NB4 (cell line): ENCODE measurements at places on chromosomes 2 and 18.

DNA sequence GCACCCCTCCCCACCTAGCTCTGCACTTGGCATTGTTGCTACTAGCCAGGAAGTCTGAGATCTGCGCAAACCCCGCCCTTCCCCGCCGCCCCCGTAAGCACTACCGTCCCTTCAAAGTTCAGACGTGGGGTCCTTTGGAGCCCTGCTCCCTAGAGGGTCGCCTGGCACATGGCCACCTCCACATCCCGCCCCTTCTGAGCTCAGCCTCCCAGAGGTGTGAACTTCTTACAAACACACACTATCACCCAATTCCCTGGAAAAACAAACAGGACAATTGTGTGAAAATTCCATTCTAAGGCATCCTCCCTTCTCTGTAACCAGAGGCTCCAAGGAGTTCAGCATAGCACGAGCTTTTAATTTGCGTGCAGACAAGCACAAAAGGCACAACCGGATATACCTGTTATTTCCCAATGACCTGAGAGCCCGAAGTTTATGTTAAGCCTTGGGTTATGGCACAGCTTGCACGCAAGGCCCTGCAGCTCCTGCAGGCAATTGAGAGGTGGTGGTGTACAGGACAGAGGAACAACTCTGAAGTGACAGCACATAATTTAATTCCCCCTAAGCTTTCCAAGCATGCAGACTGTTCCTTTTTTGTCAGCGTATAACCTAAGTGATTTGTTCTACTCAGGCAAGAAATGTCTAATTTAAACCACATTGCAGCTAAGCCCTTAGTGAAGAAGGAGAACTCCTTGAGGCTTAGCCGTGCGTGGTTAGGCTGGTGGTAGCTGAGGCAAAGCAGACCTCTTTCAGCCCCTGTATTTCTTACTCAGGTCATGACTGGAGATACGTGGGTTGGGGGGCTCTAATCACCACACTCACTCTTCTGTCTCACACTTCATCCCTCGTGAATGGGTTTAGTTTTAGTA is 20.3 kb upstream of the CYP1B1 start:
- DNase-seq: peak; percentile 98

- no peak for DNase-seq
Measured at GRCh38 chr2:74387346-74387745, 7.2 kb upstream of the DCTN1 start.

DNA sequence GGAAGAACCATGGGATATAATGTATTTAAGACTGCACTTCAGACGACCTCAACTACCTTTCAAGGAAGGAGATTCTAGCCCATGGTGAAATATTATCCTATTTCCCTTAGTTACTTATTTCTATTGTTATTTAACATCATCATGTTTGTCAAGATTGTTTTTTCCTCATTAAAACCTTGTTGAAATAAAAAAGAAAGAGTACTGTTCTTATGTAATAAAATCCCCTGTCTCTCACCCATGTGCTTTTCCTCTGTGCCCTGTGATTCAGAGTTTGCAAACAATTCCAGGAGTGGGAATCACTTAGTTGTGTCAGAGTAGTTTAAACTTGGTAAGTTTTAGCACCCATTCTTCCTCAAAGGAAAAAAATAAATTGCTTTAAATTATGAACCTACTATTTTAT is 43.6 kb downstream of the ERBB4 start:
- no peak for DNase-seq

GRCh38 chr2:47198985-47199451 is 43.9 kb upstream of the STPG4 start:
- no peak for DNase-seq
